ENCODE measurements at places on chromosomes 7 and 10.

DNA sequence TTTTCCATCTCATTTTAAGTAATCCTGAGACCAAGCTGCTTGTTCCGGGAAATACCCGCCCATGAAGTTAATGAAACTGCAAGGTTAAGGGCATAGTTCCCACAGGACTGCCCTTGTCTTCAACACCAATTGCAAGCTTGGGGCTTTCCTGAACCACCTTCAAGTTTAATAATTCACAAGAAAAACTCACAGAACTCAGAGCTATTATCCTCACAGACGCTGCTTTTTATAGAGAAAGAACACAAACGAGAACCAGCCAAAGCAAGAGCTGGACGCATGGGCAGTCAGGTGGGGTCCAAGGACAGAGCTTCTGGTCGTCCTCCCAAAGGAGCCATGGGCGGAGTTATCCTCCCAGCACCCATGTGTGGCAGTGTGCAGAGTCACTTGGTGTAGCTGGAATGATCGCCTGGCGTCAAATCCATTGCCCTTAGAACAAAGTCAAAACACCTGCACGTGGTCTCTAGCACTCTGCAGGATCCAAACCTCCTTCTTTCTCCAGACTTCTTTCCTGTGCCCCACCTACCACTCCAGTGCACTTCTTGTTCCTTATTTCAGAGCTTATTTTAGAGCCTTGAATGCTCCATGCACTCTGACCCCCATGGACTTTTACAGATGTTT lies 56.7 kb downstream of the SNX10 start:
- no peak for DNase-seq

DNA sequence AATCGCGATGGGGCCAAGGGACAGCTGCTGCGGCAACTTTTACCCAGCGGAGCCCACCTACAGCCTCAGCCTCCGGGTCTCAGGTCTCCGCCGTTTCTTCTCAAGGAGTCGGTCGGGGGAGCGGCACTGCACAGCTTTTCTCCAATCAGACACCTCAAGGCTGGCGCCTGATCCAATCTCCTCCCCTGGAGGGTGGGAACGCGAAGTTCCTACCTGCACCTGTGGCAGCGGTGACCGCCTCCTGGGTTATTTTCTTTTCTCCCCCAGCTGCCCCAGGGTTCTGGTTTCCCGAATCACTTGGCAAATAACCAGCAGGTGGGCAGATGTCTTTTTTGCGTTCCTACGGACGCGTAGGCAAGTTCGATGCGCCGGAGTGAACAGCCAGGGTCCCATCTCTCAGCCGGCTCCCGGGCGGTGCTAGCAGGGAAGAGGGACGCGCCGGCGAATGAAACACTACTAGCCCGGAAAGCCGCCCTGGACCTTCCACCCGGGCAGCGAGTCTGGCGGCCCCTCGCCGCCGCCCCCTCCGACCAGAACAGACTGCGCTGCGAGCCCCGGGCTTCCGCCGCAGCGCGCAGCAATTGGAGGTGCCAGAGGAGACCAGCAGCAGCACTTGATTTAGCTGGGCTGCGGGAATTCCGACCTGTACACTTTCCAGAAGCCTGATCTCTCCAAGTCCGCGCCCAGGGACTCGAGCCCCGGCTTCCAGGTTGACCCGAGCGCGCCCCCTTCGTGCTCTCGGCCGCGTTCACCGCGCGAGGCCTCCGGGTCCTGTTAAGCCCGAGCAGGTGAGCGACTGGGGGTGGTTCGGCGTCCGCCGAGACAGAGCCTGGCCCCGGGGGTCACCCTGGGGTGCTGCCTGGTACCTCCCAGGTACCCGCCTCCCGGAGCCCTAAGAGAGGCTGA lies at the start of gene PRR15:
Gene PRR15 (plus strand): TSS at position 246 of the 906 bp plus-strand sequence. CDS start 2,495 bp downstream, outside the sequence.
- no peak for DNase-seq

DNA sequence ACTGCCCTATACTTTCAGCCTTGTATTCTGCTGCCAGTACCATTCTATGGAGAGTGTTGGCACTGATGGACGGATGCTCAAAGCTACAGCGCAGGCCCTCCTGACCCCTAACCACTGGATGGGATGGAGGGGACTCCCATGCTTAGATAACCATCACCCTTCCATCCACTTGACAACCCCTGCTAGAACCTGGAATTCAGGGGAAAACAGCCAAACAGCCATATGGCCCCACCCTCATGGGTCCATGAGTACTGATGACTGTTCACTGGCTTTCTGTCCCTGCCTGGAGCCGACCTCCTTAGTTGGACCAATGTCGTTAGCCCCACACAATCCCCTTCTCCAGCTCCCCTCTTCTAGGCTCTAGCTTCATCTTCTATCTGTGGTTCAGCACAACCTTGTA lies 16.2 kb downstream of the DUSP5 start:
- no peak for DNase-seq

- no peak for DNase-seq
Measured at GRCh38 chr7:23973264-23973663, 263.2 kb downstream of the STK31 start.

GRCh38 chr7:143452495-143452894 lies 9.2 kb downstream of the TAS2R60 start:
- DNase-seq, result no peak

DNA sequence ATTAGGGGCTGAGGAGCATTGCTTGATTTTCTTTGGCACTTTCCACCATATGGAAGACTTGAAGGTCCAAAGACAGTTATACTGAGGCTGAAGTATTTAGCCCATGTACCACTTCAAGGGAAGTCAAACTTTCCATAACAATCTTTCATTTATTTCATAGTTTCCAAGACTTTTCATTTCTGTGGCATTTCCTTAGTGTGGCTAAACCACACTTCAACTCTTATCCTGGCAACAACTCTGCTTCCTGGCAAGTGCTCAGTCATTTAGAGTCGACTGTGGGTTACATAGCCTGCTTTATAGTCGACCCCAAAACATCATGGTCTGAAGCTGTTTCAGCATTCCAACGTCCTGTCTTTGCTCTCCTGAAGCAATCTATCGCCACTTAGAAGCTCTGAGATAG lies 343.0 kb upstream of the SEMA3D start:
- peak; percentile 63 for DNase-seq

GRCh38 chr7:36814311-36814710 lies 90.0 kb upstream of the AOAH start:
- DNase-seq, result no peak

GRCh38 chr7:111827863-111828504 lies 265.7 kb upstream of the IMMP2L start:
- no peak for DNase-seq

GRCh38 chr10:23556727-23557440 lies 118.0 kb downstream of the OTUD1 start:
- peak; percentile 14 for DNase-seq

GRCh38 chr7:139358541-139359365 lies 941 bp upstream of the LUC7L2 start:
- no peak for DNase-seq

- DNase-seq, result peak; percentile 78
Measured at GRCh38 chr10:79322616-79323543, 24.4 kb upstream of the PPIF start.

GRCh38 chr7:80476035-80476434 lies 35.8 kb downstream of the GNAT3 start:
- no peak for DNase-seq

- DNase-seq, result no peak
Measured at GRCh38 chr10:123990889-123991288, 99.3 kb upstream of the CPXM2 start.

DNA sequence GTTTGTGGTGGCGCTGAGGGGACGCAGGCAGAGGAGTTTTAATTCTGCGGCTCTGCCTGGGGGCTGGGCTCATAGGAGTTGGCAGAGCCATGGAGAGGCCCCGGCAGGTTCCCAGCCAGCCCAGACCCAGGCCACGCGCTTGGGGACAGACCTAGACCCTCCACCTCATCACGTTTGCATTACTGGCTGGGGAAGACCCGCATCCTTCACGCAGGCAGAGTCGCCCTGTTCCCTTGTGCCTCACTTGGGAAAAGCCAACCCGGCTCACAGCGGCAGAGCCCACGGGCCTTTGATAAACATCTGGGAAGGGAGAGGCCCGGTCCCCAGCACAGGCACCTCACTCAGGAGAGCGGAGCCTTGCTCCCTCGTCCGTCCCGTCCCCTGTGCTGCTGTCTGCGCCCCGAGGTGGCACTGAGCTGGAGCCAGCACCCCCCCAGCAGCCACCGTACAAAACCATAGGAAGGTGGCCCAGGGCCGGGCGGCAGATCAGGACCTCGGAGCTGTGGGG lies 112.8 kb downstream of the CYTH3 start:
- no peak for DNase-seq

DNA sequence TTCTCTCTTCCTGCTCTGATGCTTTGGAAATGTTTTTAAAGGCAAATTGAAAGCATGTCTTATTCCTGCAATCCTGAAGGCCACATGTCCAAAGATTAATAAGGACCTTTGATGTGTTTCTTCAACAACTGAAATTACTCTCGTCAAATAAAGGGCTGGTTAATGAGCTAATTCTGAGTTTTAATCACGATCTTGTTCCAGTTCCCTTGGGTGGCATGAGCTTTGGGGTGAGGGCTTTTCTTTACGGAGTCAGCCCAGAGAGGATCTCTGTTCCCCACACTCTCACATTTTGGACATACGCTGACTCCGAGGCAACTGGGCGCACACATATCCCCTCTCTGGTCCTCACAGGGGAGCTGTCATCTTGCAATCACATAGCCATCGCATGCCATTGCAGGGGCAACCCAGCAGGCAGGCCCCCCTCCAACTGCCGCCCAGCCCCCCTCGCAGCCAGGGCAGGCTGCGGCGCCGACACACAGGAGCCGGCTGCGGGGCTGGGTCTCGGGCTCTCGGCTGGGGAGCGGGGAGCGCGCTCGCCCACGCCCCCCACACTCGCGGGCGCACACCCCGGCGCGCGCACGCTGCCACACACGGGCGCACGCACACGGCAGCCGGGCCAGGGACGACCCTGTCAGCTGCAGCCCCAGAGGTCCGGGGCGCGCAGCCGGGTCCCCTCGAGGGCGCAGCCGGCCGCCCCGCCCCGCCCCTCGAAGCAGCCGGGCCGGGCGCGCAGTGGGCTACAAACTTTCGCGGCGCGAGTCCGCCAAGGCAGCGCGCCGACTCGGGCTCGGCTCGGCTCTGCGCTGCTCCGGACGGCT lies at the start of gene GDF10:
Gene GDF10 (plus strand): TSS at position 587 of the 818 bp plus-strand sequence. CDS start 455 bp downstream, outside the sequence.
- DNase-seq, result no peak

- DNase-seq, result no peak
Measured at GRCh38 chr10:79024296-79024695, 44.5 kb upstream of the ZMIZ1 start.

DNA sequence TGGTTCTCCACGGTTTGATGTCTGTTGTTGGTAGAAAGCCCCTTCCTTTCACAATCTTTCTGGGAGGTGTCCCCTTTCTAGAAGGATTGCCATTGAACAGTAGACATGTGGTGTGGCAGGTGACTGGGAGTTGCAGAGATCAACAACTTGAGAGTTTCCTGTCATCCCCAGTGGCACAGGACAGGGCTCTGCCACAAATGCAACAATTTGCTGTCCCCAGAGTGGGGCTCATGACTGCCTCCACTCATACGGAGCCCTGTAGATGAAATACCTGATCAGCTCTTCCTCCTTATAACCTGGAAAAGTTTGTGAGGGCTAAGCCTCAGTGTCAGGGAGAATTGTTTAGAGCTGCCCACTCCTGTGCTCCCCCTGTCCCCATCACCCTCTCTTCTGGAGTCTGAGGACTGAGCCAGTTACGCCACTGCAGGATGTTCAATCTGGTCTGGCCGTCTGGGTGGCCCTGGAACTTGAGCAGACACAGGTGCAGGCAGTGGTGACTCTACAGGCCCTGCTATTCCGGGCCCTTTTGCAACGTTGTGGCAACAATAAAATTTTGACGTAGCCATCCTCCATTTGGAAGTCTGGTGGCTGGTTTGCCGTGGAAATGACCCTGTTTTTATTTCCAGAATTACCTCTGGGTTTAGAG lies 6.5 kb downstream of the DBNL start:
- DNase-seq, result no peak

DNA sequence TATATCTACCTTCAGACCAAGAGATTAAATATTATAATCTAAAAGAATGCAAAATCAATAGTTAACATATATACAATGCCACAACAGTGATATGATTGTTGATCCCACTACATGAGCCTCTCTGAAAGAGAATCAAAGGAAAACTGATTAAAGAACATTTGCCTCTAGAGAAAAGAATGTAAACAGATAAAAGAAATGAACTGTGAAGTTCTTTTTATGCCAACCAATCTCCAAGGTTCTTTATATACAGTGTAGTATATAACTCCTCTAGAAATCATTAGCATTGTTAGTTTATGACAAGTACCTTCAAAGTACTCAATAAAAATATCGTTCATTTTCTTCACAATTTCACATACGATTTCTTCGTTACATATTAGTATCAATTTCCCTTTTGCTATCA lies 20.1 kb downstream of the CNOT4 start:
- DNase-seq, result no peak
